Occipital lobe (tissue), 3 donors: ENCODE measurements at places on chromosomes 2 and 18. TPM values are rescaled to one million over a fixed set of nuclear protein-coding genes. Genes with fewer than 3 reads are reported as not detected.

- DNase-seq: no peak
These were observed 32.9 kb downstream of the SERPINB7 start for GRCh38 chr18:63808125-63808524.

DNA sequence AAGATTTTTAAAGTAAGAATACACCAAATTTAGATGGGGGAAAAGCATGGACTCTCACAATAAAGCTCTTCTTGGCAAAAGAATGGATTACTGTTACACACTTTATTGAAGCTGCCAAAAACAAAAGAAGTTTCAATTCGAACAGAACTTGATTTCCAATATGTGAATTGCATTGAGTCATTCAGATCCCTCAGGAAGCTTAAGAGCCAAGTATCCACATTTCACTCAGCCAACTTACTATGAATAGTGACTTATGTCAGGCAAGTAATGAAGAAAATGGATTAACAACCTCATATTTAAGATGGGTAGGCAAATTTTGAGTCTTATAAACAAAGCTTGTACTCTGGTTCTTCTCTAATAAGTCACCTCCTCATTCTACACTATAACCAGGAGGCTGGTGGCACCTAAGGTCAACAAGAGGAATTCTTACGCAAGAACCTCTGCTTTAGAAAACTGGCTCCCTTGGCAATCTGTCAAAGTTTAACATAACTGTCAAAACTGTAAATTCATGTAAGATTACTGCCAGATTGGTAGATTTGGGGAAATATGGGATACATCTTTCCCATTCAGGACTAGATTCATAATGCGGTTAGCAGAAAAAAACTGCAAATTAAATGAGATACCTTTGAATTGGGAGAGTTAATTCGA is 6.0 kb downstream of the HADHA start:
- no peak for DNase-seq

DNA sequence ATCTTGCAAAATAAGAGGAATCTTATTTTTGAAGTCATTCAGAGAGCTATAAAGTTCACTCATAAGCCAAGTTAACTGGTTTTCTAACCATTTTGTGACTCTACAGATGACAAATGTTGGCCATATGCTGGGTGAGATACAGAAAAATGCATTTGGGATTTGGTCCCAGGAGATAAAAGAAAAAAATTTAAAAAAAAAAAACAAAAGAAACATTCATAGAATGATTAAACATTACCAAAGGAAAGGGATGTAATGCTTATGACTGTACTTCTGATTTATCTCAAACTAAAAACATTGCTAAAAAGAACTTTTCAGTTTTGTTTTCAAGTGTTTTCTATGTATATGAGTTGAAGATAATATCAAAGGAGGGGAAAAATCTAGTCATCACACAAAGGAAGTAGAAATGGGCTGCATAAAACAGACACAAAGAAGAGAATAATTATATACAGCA is 43.1 kb downstream of the PELI1 start:
- no peak for DNase-seq

- DNase-seq: no peak
These were observed 61.9 kb downstream of the EIF5B start for GRCh38 chr2:99399063-99399462.

DNA sequence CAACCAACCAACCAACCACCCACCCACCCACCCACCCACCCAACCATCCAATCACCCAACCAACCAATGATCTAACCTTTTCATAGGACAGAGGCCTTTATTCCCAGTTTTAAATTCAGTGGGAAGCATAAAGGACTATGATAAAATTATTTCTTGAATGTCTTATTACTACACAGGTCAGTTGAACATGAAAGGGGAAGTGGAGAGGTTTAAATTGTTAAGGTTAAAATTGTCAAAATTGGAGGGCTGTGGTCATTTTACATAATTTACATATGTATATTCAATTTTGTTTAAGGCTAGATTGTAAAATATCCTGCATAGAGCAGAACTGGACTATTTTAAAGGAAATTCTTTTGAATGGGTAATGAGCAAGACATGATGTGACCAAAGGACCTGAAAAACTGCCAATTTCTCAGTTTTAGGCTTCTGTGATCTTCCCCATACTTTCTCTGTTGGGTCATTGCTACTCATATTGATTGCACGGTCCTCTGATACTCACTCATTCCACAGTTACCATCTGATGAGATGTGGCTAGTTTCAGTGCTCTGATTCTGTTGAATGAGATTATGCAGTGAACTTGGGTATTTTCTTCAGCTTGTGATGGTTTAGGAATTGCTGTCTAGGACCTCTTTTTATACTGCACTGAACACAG is 127.4 kb downstream of the PLCL1 start:
- DNase-seq: no peak

GRCh38 chr2:168997118-168997521 is 34.0 kb downstream of the ABCB11 start:
- no peak for DNase-seq

GRCh38 chr18:66222174-66222573 is 381.7 kb downstream of the CDH19 start:
- no peak for DNase-seq

- no peak for DNase-seq
These were observed 31.4 kb upstream of the MFSD6 start for GRCh38 chr2:190376591-190377245.

DNA sequence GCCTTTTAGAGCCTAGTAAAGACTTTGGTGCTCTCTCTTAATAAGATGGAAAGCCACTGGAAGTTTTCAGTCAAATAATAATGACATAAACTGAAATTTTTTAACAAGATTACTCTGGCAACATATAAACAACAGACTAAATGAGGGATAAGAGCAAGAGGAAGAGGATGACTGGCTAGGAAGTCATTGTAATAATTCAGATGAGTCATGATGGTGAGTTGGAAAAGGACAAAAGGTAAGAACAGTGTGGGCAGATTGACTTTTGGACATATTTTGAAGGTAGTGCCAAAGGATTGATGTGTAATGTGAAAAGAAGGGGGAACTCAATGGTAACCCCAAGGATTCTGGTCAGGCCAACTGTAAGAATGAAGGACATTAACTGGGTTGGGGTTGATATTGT is 310.3 kb downstream of the NOL4 start:
- DNase-seq: no peak

DNA sequence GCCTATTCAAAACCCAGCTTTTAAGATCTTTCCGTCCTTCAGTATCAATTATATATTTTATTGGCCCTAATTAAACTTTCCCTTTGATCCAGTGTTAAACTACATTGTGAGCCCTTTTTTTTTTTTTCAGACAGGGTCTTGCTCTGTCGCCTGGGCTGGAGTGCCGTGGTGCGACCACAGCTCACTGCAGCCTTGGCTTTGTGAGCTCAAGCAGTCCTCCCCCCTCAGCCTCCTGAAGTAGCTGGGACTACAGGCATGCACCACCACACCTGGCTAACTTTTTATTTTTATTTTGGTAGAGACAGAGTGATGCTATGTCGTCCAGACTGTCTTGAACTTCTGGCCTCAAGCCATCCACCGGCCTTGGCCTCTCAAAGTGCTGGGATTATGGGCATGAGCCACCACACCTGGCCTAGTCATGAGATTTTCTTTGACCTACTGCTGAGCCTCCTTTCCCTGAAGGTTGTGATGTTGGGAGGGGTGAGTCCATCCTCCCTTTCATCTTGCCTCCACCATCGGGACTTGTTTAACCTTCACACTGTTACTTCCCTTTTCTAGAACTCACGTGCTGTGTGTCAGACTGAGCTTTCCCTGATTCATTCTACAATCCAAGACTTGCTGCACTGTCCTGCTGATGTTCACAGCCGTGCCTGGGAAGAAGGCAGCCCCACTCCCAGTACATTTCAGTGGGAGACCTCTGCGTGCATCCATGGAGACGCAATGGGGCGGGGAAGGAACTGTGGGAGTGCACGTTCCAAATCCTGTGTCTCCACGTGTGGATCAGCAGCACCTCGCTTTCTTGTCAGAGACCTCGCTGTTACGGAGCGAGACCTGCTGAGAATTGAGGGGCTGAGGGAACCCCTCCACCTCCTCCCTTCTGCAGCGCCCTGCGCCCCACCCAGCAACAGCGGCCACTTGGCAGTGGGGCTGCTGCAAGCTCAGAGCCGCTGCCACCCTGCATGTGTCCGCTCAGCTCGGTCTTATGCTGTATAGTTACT is 10.8 kb downstream of the OXER1 start:
- no peak for DNase-seq

SAG gene
- total RNA-seq: not detected

TUBA3E gene
- not detected for total RNA-seq

FOXI3 gene
- total RNA-seq: 0.47 TPM

CELF4 gene
- 60.7 TPM for total RNA-seq

NEURL3 gene
- total RNA-seq: 0.16 TPM
